ENCODE measurements at places on chromosomes 2 and 18.

DNA sequence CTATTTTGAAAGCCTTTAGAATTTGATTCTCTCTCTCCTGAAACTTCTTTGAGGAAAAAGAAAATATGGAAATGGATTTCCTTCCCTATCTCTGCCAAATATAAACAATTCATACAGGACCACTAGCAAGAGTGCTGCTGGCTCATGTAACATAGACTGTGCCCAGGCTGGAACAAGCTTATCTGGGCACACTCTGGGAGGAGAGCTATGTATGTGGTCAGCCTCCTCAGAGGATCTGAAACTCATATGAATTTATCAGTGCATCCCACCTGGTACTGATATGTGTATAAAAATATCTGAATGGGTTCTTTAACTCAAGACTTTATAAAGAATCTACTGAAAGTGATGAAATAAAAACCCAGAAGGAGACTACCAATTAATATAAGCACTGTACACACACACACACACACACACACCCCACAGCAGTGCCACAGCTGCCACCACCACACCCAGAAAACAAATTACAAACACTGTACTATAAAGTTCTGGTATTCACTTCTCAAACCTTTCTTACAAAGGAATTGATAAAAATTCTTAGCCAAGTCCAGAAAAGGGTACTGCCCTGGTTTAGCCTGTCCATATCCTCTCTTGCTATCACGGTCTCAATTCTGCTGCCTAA lies 115.6 kb downstream of the IRS1 start:
- DNase-seq, result no peak

DNA sequence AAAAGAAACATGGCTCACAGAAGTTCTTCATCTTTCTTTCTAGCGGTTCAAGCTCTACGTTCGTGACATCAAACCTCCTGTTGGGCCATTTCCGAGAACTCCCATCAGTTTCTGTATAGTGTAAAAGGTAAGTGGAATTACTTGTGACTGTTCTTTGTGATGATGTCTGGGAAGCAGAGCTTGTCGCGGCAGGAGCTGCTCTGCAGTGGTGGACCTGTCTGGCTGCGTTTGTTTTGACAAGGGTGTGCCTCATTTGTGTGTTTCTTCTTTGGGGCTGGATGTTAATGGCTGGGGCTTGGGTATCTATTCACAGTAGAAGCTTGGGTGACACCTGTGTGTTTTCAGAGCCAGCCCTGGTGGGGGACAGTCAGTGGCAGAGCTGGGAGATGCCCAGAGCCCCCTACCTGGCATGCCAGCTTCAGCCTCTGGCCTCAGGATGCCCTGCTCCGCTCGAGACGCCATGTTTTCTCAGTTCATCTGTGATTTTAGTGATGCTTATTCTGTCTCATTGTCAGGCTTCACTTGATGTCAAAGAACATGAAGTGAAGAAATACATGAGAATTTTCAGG lies 59.6 kb downstream of the LDLRAD4 start:
- no peak for DNase-seq

GRCh38 chr2:46323730-46324129 lies 26.5 kb downstream of the EPAS1 start:
- DNase-seq, result no peak

GRCh38 chr18:8402237-8402636 lies 207.0 kb upstream of the RAB12 start:
- no peak for DNase-seq

- no peak for DNase-seq
Measured at GRCh38 chr2:152075461-152076050, 23.3 kb downstream of the CACNB4 start.

- DNase-seq, result no peak
Measured at GRCh38 chr2:102294802-102295489, 16.4 kb upstream of the IL1RL1 start.

- no peak for DNase-seq
Measured at GRCh38 chr2:44210362-44210761, 41.7 kb downstream of the PPM1B start.

GRCh38 chr18:9928646-9929259 lies 14.9 kb downstream of the VAPA start:
- DNase-seq, result no peak

GRCh38 chr2:26478366-26478765 lies 442 bp upstream of the OTOF start:
- no peak for DNase-seq

GRCh38 chr2:19682493-19682892 lies 219.3 kb downstream of the TTC32 start:
- DNase-seq, result no peak

All from skeletal muscle cell (primary cell).